ENCODE measurements at places on chromosomes 3 and 15. TPM values are rescaled to one million over a fixed set of nuclear protein-coding genes. Genes with fewer than 3 reads are reported as not detected.

GOLGA8R gene
- total RNA-seq = 3.7 TPM

CNTN4 gene
- 1.5 TPM for total RNA-seq

PLCH1 gene
- 12.2 TPM for total RNA-seq

MITF gene
- total RNA-seq = 17.6 TPM

KBTBD12 gene
- not detected for total RNA-seq

ACP3 gene
- 14,359 TPM for total RNA-seq

DNA sequence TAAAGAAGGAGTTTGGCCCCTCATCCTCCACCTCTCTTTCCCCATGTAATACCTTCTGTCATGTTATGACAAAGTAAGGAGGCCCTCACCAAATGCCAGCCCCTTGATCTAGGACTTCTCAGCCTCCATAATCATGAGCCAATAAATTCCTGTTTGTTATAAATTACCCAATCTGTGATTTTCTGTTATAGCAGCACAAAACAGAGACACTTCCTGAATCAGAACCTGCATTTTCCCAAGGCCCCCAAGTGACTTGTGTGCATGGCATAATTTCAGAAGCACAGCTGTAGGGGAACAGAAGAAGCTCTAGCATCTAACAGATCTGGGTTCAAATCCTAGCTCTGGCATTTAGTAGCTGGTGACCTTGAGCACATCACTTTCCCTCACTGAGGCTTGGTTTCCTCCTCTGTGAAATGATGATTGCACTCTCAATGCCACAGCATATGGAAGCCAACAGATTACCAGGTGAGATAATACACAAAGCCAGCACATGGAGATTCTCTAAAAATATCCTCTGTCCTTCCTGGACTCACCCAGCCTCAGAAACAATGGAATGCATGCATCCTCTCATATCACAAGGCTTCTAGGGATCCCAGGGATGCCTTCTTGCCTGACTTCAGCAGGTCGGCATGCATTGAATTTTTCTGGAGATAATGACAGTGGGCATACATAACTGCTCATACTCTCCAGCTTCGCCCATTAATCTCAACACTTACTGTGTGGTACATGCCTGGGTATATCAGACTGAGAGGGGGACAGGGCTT is 26.3 kb downstream of the TLNRD1 start:
- H3K27ac ChIP-seq = no peak overlapping the region
- H3K36me3 ChIP-seq = no peaks in the 10 kb centered on the region
- H3K4me3 ChIP-seq = no peak overlapping the region
- no peak for DNase-seq
- no peaks in the 10 kb centered on the region for H3K4me1 ChIP-seq
- no peaks in the 10 kb centered on the region for H3K27me3 ChIP-seq

- H3K4me3 ChIP-seq = no peak overlapping the region
- H3K27me3 ChIP-seq = no peaks in the 10 kb centered on the region
Observed at GRCh38 chr3:83849106-83849730, 1109.6 kb upstream of the CADM2 start.

- H3K4me1 ChIP-seq = no peaks in the 10 kb centered on the region
- no peaks in the 10 kb centered on the region for H3K36me3 ChIP-seq
- H3K4me3 ChIP-seq = no peak overlapping the region
- H3K27me3 ChIP-seq = no peaks in the 10 kb centered on the region
- no peak overlapping the region for H3K27ac ChIP-seq
- DNase-seq = no peak
Observed at GRCh38 chr3:160781863-160782262, 25.8 kb downstream of the PPM1L start.

DNA sequence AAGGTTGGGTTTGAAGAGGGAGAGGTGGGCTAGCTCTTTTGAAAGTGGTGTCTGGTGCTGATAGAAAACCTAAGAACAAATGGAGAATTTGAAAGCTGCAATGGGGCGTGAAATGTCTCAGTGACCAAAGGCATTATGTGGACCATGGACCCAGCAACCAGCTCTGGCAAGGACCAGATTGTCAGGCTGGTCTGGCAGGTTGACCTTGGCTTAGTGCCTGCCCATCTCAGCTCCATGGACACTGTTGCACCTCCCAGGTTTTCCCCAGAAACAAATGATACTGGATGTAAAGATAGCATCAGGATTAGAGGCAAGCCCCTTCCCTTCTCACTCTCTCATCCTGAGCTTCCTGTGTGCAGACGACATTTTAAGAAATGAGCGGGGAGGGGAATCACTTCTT is 302.9 kb upstream of the LRRFIP2 start:
- no peak overlapping the region for H3K27ac ChIP-seq
- no peaks in the 10 kb centered on the region for H3K27me3 ChIP-seq
- H3K4me1 ChIP-seq = no peaks in the 10 kb centered on the region

GRCh38 chr15:95946926-95947325 is 383.6 kb upstream of the NR2F2 start:
- no peaks in the 10 kb centered on the region for H3K4me1 ChIP-seq
- H3K27ac ChIP-seq = no peak overlapping the region
- H3K27me3 ChIP-seq = no peaks in the 10 kb centered on the region
- H3K4me3 ChIP-seq = no peak overlapping the region
- DNase-seq = no peak

DNA sequence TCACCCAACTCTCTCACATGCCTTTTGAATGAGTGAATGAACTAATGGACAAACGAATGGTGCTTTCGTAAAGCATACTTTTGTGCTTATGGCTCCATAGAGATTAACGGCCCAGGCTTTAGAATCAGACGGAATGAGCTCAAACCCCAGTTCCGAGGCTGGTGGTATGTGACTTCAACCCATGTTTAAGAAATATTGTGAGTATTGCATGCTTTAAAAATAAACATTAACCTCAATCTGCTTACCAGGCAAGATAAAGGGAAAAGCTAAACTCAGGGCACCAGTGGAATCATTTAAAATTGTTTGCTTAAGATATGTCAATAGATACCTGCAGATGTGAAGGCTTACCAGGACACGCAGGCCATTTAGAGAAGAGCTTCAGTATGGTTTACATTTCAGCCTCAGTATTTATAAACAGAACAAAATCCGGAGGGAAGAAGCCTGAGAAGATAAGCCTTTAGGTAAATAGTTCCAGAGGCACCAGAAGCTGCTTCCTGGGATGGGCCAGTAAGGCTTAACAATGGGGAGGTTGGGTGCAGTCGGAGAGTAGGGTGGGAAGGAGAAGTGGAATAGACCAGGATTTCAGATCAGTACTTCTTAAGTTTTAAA is 186.4 kb downstream of the ADAMTS9 start:
- peak overlapping the region; percentile 47 for H3K27ac ChIP-seq
- H3K36me3 ChIP-seq = no peaks in the 10 kb centered on the region
- peak; percentile 35 for DNase-seq
- no peaks in the 10 kb centered on the region for H3K27me3 ChIP-seq

GRCh38 chr3:194142156-194142910 is 6.4 kb downstream of the HES1 start:
- no peaks in the 10 kb centered on the region for H3K27me3 ChIP-seq
- peaks cover 6% of the 10 kb centered on the region for H3K4me1 ChIP-seq
- no peak overlapping the region for H3K4me3 ChIP-seq
- no peaks in the 10 kb centered on the region for H3K36me3 ChIP-seq
- peak overlapping the region; percentile 97 for H3K27ac ChIP-seq
- no peak for DNase-seq

DNA sequence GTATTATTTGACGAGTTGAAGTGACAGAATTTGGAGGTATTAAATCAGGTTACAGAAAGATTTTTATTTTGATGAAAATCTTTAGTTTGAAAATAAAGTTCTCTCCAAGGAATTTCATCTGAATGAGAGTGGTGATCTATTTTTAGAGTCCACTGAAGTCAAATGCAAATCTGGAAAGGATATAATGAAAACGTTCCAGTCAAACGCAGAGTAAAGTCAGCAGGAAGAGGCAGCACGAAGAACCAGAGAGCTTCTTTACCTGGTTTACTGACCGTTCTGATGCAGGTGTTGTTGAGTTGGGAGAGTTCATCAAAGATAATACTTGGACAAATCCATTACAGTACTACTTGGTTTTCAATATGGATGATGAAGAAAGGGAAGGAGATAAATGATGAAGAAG is 8.7 kb downstream of the P2RY14 start:
- no peaks in the 10 kb centered on the region for H3K27me3 ChIP-seq
- H3K36me3 ChIP-seq = no peaks in the 10 kb centered on the region
- no peak for DNase-seq

- no peak for DNase-seq
- H3K27ac ChIP-seq = no peak overlapping the region
- H3K4me1 ChIP-seq = no peaks in the 10 kb centered on the region
- no peak overlapping the region for H3K4me3 ChIP-seq
- H3K36me3 ChIP-seq = no peaks in the 10 kb centered on the region
Observed at GRCh38 chr15:89009080-89009479, 79.2 kb upstream of the ABHD2 start.

DNA sequence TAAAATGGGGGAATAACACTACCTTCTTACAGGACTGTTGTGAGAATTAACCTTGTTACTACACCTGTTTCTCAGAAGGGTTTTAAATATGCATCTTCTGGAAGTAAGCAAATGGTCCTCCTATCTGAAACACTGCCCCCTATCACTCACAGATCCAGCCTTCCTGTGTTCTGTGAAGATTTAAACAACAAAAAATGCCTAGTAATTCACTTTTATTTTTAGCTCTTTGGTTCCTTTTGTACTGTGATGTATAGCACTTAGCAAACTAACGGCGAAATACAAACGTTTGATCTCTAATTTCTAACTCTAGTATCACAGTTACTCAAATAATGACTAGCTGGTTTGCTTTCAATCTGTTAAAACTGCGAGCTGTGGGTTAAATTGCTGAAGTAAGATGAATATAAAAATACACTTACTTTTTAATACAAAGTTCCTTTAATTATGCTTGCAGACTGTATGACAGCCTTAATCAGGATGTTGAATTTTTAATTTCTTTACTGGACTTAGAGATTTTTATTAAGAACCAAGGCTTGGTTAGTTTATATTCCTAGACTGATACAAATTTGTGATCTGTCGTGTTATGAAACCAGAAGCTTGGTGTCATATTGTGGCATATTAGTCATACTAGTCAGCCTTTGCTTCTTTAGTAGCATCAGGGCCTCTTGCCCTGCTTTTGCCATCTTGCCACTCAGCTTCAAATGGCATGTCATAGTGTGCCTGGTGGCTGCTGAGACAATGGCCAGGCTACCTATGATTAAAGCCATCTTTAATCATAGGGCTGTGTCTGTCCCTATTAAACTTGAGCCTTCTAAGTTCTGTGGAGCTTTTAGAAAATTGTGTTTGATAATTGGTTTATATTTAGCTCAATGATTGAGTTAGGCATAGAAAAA is 9.2 kb downstream of the EIF3J start:
- H3K4me1 ChIP-seq = peaks cover 10% of the 10 kb centered on the region
- H3K36me3 ChIP-seq = no peaks in the 10 kb centered on the region
- no peak overlapping the region for H3K4me3 ChIP-seq
- DNase-seq = no peak

- H3K27ac ChIP-seq = no peak overlapping the region
- no peaks in the 10 kb centered on the region for H3K36me3 ChIP-seq
- H3K27me3 ChIP-seq = no peaks in the 10 kb centered on the region
- DNase-seq = peak; percentile 81
Observed at GRCh38 chr3:138923531-138923994, 23.4 kb downstream of the FOXL2 start.

GRCh38 chr3:16536344-16536663 is 22.8 kb upstream of the RFTN1 start:
- no peak overlapping the region for H3K27ac ChIP-seq
- no peak for DNase-seq
- no peaks in the 10 kb centered on the region for H3K27me3 ChIP-seq

GRCh38 chr15:69298354-69298696 is 387 bp upstream of the PAQR5 start:
- H3K27ac ChIP-seq = no peak overlapping the region
- H3K27me3 ChIP-seq = peaks cover 3% of the 10 kb centered on the region
- no peak overlapping the region for H3K4me3 ChIP-seq
- H3K4me1 ChIP-seq = peaks cover 4% of the 10 kb centered on the region
- no peak for DNase-seq

DNA sequence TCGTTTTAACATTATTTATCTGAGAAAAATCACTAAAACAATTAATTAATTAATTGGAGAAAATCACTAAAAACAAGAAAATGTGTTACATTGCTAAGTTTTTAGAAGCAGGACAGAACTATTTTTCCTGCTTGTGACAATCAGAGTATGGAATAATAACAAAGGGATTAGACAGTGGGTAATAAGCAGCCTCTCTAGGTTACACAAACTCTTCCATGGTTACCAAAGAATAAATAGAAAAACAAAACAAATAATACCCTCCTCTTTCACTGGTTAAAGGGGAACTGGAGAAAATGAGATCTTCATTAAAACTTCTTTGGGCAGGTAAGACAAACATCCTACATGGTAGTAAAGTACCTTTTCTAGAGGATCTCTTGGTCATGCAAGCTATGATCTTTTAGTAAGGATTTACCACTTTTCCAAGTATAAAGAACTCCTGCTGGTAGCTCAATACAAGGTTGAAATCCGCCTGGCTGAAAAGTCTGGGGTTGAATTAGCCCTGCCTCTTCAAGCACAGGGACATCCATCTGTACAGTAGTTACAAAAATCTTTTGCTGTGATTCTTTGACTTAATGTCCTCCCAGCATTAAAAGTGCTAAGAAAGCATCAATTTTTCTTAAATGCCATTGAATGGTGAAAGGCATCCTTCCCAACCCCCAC is 2.5 kb upstream of the PLCH1 start:
- H3K27me3 ChIP-seq = no peaks in the 10 kb centered on the region
- H3K27ac ChIP-seq = no peak overlapping the region

DNA sequence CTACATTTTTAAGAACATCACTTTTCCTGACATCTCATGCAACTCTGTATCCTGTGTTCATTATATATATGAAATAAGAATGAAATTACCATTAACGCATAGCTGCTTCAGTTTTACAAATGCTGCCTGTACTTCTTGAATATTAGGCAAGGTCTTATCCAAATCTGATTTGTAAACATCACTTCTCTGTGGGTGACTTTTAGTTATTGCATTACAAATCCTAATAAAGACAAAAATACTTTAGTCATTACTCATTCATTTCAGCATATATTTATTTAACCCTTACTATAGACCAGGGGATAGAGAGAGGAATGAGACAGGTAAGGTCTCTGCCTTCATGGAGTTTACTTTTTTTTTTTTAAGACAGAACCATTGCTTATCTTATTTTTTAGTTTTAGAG is 36.8 kb downstream of the MTMR10 start:
- no peak overlapping the region for H3K4me3 ChIP-seq
- H3K36me3 ChIP-seq = peaks cover 13% of the 10 kb centered on the region
- no peaks in the 10 kb centered on the region for H3K27me3 ChIP-seq
- no peaks in the 10 kb centered on the region for H3K4me1 ChIP-seq

- H3K36me3 ChIP-seq = no peaks in the 10 kb centered on the region
- H3K27me3 ChIP-seq = no peaks in the 10 kb centered on the region
- no peak overlapping the region for H3K27ac ChIP-seq
- DNase-seq = no peak
- H3K4me3 ChIP-seq = no peak overlapping the region
Observed at GRCh38 chr3:50687127-50687751, 12.5 kb downstream of the DOCK3 start.

- no peak for DNase-seq
- H3K27ac ChIP-seq = no peak overlapping the region
- no peaks in the 10 kb centered on the region for H3K4me1 ChIP-seq
- H3K36me3 ChIP-seq = no peaks in the 10 kb centered on the region
- no peaks in the 10 kb centered on the region for H3K27me3 ChIP-seq
Observed at GRCh38 chr15:38814891-38815290, 250.3 kb upstream of the RASGRP1 start.

Measured in prostate gland (tissue), 2 donors.